B cell (primary cell): ENCODE measurements at places on chromosomes 16 and 17. TPM values are rescaled to one million over a fixed set of nuclear protein-coding genes. Genes with fewer than 3 reads are reported as not detected.

ANKRD40CL gene
- not detected in 2 replicates for total RNA-seq

SLC22A31 gene
- not detected in 2 replicates for total RNA-seq

NLRC3 gene
- 35.7 and 39.6 TPM in 2 replicates for total RNA-seq

CLDN7 gene
- total RNA-seq: 1.2 TPM in 2 replicates

DEXI gene
- 17.7 and 18.1 TPM in 2 replicates for total RNA-seq

KRT34 gene
- not detected in 2 replicates for total RNA-seq

TIGD7 gene
- total RNA-seq: 12.8 and 15.7 TPM in 2 replicates

FLYWCH1 gene
- total RNA-seq: 119 and 120 TPM in 2 replicates

PPP1R1B gene
- total RNA-seq: not detected in 2 replicates
